Fibroblast of the aortic adventitia (primary cell): ENCODE measurements at places on chromosomes 1 and 21.

DNA sequence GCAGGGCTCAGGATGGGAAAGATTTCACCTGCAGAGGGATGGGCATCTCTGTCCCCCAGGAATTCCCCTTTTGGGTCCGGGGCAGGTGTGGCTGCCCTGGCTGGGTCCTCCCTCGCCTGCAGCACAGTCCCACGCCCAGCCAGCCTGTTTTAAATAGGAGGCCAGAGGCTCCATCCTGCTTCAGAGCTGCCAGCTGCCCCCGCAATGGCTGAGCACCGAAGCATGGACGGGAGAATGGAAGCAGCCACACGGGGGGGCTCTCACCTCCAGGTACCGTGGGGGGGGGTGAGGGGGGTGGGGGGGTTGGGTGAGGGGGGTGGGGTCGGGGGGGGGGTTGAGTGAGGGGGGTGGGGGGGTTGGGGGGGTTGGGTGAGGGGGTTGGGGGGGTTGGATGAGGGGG lies 3.6 kb downstream of the SCNN1D start:
- no peak for DNase-seq

DNA sequence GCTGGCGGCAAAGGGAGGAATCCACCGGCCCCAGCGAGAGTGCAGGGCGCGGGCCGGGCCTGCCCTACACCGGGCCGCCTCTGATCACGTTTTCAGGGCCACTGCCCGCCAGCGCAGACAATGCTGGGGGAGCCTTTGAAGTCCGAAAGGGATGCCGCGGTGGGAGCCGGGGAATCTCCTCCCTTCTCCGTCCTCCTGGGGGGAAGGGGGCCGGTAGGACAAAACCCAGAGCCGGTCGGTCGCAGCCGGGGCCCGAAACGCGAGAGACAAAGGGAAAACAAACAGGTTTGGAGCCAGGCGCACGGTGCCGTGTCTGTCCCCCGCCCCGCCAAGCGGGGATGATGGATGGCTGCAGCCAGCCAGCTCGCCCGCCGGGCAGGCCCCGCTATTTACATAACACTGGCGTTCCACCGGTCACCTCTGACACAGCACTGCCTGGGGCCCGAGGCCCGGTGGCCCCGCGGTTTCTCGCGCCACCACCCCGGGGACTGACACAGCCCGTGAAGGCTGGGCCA lies 92.0 kb downstream of the CASZ1 start:
- no peak for DNase-seq

DNA sequence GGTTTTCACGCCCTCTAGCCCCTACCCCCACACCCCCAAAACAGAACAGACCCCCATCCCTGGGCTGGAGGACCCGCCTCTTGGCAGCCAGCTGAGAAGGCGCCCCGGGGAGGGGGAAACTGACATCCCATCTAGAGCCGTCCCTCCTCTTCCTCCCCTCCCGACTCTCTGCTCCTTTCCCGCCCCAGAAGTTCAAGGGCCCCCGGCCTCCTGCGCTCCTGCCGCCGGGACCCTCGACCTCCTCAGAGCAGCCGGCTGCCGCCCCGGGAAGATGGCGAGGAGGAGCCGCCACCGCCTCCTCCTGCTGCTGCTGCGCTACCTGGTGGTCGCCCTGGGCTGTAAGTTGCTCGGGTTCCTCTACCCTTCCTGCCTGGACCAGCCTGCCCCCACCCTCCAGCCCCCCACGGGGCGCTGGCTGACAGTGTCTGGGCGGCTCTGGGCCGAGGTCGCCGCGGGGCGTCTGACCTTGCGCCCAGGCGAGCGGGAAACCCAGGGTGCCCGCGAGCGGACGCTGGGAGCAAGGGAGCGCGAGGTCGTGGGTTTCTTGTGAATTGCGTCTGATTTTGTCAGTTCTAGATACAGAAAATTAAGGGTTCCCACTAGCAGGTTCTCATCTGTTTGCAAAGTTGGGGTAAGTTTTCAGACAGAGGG lies 618 bp downstream of the JAM2 start:
- DNase-seq = no peak

- DNase-seq = no peak
Measured at GRCh38 chr1:15275921-15276683, 29.1 kb downstream of the FHAD1 start.

DNA sequence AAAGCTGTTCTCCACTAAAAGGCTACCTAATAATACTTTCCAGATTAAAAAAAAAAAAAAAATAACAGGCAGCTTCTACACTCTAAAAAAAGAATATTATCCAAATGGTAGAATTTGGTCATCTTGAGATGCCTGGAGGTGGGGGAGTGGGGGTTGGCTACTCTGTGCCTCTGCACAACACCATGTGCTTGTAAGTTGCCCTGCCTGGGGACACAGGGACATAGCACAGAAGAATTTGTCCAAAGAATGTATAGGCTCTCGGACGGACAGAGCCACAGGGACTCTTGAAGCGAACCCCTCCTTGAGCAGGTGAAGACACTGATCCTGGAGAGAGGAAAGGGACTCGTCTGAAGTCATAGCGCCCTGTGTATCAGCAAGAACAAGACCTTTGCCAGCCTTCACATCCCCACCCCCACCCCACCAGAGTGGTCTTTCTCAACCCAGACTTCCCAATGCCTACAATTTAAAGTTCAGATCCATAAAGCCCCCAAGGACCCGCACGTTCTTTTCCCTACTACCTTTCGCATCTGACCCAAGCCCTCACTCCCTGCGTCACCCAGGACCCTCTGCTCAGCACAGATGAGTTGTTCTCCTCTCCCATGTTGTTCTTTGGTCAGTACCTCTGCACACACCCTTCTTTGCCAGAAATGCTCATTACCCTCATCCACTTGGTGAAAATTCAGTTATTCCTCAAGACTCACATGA lies 72.6 kb downstream of the LGR6 start:
- no peak for DNase-seq

GRCh38 chr1:100268202-100268601 lies 2.2 kb downstream of the RTCA start:
- DNase-seq = no peak

DNA sequence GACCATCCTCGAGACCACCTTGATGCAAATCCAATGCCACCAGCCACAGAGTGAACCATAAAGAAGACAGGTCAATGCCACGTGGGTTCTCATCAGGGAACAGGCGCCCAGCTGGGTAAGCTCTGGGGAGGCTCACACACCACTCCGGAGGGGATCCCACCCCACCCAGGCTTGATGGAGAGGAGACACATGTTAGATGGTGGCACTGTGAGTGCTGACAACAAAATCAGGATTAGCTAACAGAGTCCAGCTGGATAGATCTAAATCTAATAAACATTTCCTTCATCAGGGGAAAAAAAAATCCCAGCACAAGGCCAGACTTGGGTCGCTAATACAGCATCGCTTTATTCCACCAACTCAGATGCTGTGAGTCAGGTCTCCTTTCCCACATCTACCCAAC lies 132.2 kb upstream of the TNR start:
- no peak for DNase-seq

DNA sequence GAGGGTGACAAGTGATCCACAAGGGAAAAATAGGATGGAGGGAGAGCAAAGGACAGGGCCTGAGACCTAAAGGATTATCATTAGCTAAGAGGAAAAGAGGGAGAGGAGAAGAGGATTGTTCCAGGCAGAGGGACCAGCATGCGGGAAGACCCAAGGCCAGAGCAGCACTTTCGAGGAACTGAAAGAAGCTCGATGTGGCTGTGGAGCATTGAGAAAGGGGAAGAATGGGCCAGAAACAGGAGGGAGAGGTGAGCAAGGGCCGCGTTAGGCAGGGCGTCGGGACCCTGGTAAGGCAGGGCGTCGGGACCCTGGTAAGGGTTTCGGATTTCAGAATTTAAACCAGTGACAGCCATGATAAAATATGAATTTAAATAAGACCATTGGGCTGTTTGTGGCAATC lies 22.8 kb upstream of the CSF1 start:
- no peak for DNase-seq

DNA sequence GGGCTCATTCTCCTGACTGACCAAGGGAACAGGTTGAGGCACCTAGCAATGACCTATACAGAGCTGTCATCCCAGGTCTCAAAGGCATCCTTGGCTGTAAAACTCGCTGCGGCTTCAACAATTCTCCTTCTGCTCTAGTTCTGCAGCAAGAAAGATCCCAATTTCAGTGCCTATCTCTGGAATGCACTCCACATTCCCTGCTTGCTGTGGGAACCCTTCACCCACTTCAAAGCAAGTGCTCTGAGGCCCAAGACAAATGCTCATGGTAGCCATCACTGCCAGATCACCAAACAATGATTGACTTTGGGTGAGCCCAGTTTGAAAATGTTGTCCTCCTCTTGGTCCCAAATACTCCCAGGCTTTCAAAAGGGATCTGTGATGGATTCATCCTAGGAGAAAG lies 37.7 kb upstream of the FMO3 start:
- DNase-seq = no peak

DNA sequence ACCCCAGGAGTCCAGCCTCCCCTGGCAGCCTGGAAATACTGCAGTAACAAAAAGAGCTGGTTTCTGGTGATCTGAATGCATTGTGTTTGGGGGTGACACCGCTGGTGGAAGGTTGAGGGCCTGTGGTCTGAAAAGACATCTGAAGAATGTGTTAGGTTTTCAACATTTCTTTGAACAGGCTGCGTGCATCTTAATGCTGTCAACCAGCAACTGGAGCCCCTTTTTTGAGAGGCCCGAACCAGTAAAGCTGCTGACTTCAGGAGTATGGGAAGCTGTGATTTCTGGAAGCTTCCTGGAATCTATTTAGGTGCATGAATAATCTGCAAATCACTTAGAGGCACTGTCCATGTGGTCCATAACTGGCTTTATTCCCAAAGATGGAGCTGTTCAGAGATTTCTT lies 17.0 kb downstream of the ATP5PO start:
- no peak for DNase-seq

- DNase-seq = no peak
Measured at GRCh38 chr1:211811848-211812247, 18.7 kb downstream of the LPGAT1 start.

GRCh38 chr1:40409467-40409866 lies 35.9 kb downstream of the SMAP2 start:
- DNase-seq = no peak

GRCh38 chr1:55035904-55036303 lies 3.4 kb upstream of the PCSK9 start:
- DNase-seq = no peak

DNA sequence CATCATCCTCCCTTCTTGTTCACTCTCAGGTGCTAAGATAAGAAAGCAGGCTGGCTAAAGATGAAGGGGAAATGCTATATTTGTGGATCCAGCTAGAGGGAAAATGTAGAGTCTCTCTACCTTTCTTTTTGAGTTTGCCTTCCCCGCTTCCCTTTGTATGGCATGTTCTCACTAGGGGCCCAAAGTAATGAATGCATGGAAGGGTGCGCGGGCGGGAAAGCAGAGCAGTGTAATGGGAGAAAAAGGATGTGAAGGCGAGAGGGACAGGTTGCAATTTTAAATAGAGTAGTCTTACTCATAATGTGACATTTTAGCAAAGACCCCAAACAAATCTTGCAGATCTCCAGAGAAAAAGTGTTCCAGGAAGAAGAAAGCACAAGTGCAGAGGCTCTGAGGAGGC lies 105.1 kb upstream of the ATP1B1 start:
- no peak for DNase-seq

DNA sequence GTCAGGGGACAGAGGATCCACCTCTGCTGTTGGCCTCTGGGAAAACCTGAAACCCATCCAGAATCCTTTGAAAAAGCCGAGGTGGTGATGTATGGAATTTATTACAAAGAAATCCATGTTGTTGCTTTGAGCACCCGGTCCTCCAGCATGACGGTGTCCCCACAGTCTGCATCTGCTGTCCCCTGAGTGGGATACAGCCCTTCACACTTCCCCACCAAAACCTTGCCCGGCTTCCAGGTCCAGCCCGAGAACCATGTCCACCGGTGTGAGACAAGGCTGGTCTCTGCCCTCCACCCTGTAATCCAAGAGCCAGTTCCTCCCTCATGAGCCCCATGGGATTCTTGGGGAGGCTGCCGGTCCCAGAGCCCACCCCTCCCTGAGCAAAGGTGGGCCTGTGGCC lies 70.5 kb downstream of the STUM start:
- DNase-seq = no peak

DNA sequence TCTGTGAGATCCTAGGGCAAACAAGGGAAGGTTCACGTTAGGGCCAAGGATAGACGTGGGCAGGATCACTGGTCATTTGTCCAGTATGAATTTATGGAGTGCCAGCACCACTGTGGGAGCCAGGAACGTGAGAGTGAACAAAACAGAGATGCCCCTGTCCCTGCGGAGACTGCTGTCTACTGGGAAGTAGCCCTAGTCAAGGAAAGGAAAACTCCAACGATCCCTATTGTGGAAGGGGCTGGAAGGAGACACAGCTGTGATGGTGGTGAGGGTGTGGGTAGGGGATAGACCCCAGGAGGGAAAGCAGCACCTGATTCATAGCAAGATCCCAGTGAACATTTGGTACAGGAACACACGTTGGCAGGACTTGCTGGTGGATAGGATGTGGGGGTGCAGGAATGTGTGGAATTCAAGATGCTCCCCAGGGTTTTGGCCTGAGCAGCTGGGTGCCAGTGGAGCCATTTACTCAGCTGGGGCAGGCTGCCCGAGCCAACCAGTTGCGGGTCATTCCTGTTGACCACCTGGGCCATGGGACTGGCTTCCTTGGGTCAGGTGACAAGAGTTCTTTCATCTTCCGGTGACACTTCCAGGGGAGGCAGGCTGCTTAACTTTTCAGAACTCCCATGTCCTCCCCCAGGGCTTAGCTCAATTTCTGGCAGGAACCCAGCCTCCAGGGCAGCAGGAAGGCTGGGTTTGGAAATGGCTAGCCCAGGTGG lies 1.2 kb upstream of the ATP13A2 start:
- peak; percentile 31 for DNase-seq

DNA sequence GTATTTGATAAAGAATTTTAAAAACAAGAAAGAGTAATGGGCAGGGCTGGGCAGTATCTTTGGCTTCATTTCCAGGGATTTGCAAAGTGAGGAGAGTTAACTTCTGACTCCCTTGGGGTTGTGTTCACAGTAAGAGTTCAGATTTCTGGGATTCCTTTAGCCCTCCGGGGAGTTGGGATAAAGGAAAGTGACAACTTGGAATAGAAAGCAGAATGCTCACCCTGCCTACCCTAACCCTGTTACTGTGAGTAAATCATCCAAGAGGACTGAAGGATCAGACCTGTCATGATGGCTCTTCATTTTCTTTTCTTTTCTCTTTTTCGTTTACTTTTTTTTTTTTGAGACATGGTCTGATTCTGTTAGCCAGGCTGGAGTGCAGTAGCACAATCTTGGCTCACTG lies 76.1 kb downstream of the CACHD1 start:
- DNase-seq = no peak

- peak; percentile 79 for DNase-seq
Measured at GRCh38 chr1:12067900-12068821, 5.1 kb downstream of the TNFRSF8 start.
